ENCODE measurements at places on chromosomes 7 and 10.

DNA sequence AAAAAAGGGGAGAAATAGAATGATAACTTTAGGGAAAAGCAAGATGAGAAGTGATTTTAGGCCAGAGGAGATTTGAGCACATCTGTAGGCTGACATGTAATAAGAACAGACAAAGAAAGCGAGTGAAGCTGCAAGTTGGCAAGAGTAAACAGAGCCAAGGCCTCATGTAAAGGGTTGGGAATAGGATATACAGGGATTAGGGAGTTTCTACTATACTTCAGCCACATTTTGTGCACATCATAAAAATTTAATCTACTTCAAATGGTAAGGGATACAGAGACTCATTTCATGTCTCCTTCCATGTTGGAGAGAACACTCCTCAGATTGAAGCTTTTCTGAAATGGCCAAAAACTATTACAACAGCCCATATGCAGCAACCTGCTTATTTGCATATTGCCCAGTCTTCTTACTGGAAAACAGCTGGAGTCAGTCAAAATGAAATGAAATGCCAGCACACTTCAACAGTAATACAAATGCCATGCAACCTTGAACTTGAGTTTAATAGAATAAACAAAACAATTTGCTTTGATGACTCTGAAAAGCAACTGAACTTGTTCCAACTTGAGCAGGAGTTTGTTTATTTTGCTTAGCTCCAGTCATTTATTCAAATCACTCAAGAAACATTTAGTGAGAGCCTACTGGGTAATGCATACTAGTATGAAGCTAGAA lies 49.9 kb downstream of the NRCAM start:
- DNase-seq: no peak

DNA sequence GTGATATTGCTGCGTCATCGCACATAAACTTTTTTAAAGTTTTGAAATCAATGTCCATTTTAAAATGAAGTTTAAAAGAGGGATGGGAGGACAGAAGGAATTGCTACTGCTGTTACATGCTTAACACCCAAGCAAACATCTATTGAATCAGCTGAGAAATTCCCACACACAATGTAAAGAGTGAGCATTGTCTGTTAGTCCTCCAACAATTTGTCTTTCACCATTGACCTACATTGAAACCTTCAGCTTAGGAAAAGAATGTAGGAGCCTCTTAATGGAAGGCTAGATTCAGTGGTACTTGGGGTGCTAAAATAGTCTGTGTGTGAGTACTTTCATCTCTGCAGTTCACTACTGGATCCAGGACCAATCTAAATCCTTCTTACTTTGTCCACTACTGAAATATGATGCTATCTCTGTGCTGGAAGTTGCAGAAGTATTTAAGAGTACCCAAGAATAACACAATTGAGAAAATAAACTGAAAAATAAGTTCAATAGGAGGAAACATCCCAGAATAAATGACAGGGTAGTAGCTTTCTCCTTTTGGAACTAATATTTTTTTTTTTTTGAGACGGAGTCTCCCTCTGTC lies 23.8 kb upstream of the FBXW4 start:
- DNase-seq: no peak

- DNase-seq: no peak
Observed at GRCh38 chr7:142519079-142520078, 229.9 kb upstream of the PRSS1 start.

- DNase-seq: no peak
Observed at GRCh38 chr7:132123773-132124172, 452.5 kb downstream of the PLXNA4 start.

DNA sequence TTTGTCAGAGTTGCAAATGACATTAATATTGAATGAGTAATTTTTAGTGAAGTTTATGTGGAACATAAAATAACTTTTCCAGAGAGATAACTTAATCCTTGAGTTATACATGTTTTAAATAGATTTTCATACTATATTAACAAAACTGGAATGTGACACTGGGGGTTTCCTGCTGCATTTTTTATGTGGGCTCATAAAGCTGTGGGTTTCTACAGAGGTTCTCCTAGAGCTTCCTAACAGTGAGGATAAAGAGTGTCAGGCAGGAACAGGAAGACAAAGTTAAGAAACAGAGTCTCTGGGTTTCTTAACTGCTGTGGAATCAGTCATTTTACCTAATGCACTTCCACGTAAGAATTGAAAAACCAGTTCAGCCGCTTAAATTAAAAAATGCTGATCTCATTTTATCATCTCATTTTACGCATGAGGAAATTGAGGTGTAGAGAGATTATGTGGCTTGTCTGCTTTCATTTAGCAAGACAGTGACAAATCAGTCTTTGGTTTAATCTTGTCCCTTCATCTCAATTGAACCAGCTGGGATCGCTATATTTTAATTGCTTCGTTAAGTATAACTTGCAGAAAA lies 5.0 kb downstream of the CD36 start:
- no peak for DNase-seq

DNA sequence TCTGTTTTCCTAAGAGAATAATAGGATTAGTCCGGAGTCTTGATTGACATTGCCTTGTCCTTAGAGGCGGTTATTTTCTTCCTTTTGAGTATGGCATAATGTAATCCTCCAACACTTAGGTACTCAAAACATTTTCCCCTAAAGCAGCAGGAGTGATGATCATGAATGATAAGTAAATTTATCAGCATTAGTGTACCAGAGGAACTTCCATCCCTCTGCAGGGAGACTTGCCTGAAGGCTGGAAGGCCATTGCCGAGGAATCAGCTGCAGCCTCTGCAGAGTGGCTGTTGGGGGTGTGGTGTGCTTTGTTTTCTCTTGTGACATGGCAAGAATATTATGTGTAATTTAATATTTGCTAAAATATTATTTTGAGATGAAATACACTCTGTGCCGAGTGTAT lies 56.8 kb downstream of the RAB11FIP2 start:
- DNase-seq: no peak

GRCh38 chr10:100744987-100745881 lies at the start of gene PAX2:
PAX2 (plus strand) TSS chr10:100745582; CDS start chr10:100746261, 679 bp downstream.
- DNase-seq: no peak

DNA sequence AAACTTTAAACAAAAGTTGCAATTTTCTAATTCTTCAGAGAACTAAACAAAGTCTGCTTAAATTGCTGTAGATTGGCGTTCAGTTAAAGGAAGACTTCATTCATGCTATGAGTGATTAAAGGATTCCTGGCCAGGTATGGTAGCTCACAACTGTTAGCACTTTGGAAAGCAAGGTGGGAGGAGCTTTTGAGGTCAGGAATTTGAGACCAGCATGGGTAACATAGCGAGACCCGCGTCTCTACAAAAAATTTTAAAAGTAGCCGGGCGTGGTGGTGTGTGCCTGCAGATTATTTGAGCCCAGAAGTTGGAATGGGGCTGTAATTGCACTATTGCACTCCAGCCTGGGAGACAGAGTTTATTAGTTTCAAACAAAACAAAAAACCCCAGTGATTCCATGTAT lies 13.5 kb upstream of the SCRN1 start:
- no peak for DNase-seq

DNA sequence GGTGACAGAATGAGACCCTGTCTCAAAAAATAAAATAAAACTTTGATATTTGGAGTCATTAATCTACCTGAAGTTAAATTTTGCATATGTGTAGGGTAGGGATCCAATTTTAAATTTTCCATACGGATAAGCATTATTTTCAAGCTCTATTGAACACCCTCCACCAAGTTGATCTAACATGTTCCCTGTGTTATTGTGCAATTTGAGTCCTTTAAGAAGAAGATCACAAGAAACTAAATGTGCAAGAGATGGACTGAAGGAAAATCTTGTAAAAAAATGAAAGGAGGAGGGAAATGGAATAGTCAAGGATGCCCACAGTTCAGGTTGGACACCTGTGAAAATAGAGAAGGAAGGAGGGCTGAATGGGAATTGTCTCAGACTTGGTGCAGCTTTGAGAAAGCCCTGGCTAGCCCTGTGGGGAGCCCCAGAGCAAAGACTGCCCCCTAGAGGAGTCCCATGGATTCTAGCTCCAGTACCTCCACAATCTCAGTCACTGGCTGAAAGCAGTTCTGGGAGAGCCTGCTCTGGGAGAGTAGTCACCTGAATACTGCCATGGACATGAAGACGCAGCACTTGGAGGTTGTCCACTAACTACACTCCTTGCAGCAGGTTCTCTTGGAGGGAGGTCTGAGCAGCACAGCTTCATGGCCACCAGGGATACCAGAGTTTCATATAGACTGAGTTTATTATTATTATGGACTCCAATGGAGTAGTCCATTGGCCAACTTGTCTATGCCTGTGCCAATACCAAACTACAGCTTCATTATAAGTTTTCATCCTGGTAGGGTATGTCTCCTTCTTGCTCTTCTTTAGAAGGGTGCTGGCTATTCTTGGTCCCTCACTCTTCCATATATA lies 5.7 kb upstream of the TIAL1 start:
- DNase-seq: no peak

- DNase-seq: no peak
Observed at GRCh38 chr10:43035800-43036199, 41.1 kb upstream of the RET start.

GRCh38 chr7:44122529-44122928 lies 819 bp downstream of the POLD2 start:
- DNase-seq: no peak

DNA sequence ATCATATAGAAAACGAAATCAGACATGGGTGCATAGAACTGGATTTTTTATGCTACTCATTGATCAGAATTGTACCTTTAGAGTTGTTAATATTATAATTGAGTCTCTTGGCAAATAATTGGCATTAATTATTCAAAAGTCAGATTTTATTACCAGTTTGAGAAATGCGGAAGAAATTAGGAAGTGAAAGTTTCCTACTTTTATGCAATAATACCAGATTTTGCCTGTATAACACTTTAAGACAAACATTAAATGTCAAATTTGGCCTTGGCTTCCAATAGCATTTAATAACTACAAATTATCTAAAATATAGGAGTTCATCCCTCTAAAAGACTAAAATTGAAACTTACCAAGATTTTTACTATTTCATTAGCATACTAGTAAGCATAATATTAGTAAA lies 6.8 kb upstream of the TFEC start:
- no peak for DNase-seq

DNA sequence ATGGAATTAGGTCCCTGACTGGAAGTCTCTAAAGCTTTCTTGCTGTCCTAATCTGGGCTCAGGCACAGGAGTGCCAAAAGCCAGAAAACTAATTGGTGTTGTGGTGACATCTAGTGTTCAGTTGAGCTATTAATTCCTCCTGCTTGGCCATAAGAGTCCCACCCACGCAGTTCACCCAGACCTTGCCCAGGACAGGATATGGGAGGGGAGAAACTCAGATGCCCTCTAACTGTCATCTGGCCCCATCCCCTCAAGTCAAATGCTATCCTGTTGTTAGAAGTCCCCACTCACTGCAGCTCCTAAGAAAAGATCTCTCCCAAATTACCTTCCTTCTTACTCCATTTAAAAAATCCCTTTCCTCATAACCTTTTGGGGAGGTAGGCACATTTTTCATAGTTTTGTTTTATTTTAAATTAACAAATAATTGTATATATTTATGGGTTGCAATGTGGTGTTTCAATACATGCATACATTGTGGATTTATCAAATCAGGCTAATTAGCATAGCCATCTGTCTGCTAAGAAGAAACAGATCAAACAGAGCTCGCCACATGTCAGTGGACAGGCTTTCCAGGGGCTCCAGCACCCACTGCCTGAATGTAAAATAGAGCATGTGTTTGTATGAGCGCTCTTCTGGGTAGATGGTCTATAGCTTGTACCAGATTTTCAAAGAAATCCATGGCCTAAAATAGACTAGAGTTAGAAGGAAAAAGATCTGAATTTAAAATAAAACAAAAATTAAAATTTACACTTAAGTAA lies 84.0 kb downstream of the GSAP start:
- DNase-seq: peak; percentile 52

GRCh38 chr7:55162476-55162875 lies 143.7 kb downstream of the EGFR start:
- no peak for DNase-seq

GRCh38 chr10:126569513-126570244 lies 100.8 kb downstream of the C10orf90 start:
- no peak for DNase-seq

DNA sequence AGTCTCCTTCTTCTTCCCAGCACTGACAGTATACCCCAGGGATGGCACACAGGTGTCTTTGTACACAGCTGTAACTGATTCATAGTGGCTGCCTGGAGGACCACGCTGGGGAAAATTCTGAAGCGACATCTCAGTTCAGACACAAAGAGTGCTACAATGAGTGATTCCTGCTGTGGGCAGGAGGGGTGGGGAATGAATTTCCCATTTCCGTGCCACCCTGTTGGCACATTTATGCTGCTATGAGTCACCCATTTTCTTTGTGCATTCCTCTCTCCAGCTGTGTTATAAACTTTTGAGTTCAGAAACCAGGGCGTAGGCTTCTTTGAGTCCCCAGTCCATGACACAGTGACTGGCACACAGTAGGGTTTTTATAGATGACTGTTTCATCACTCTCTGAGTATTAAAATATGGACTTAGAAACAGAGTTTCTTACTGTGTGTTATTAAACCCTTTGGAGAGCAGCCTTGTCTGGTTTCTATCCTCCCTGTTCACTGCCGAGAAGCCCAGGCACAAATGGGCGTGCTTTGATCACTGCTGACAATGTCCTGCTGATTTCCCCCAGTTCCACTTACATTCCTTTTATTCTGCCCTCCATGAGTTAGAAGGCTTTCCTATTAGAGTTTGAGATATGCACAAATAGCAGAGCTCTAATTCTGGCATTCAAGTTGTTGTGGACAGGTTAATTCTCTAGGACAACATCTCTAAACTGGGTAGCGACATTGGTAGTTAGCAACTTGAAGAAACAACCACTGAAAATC lies 24.0 kb upstream of the NPS start:
- no peak for DNase-seq

DNA sequence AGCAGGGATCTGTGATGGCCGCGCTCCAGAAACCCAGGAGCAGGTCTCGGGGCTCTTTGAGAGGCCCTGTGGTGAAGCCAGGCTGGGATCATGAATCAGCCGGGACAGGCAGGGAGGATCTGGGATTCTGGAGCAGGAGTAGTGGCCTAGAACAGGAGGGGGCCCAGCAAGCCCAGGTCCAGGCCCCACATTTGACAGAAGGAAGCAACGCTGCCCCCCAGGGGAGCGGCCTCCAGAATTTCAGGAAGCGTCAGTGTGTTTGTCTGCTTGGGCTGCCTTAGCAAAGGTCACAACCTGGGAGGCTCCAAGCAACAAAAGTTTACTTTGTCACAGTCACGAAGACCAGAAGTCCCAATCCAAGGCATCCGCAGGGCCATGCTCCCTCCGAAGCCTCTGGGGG lies 36.8 kb downstream of the CLRN3 start:
- no peak for DNase-seq

- DNase-seq: no peak
Observed at GRCh38 chr7:30657131-30657530, 25.1 kb downstream of the CRHR2 start.

GRCh38 chr7:134374291-134374690 lies 57.6 kb upstream of the SLC35B4 start:
- DNase-seq: no peak

Measured in CD4-positive, alpha-beta T cell treated with Interleukin-15 for 1 hour (primary cell).